RKO (cell line): ENCODE measurements at places on chromosomes 4 and X.

GRCh38 chrX:129748305-129748704, 9.5 kb downstream of the XPNPEP2 start:
- no peak for DNase-seq

GRCh38 chr4:40600850-40601249, 28.8 kb downstream of the RBM47 start:
- no peak for DNase-seq

DNA sequence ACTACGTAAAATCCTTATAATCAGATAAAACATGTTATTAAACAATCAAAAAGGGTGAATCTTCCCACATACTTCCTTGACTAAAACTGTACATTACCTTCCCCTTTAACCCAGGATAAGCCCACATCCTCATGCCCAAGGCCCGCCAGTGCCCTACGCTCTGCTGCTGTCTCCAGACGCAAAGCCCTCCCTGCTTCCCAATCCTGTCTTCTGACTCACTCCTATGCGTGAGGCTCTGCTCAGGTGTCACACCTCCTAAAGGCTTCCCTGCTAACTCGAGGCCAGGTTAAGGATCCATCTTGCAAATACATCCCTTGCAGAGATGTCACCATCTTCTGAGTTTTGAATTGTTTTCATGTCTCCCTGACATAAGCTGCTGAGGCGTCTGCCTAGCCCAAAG, 61.6 kb downstream of the STX18 start:
- no peak for DNase-seq

GRCh38 chr4:7447236-7447635, 12.5 kb upstream of the PSAPL1 start:
- DNase-seq: no peak

DNA sequence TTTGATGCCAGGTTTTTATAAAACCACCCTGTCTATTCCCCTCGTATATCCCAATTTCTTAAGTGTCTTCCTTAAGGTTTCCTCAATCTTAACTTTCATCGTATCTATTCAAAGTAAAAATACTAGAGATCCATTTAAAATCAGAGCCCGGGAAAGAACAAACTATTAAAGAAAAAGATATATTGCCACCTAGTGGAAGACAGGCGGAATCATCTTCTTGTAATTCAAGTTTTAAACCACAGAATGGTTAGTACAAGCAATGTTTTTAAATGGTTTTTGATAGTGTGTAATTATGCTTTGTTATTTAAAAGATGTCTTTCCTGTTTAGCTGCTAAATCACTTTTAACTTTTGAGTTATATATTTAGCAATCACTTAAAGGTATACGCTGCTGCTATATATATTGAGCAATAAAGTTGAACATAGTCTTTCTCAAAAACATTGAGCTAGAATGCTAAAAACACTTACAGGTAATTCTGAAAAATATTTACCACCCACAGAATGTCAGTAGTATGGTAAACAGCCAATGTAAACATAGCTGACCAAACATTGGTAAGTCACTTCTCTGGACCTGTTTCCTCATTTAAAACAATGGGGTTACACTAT, 18.2 kb downstream of the PRDM8 start:
- peak; percentile 89 for DNase-seq

GRCh38 chr4:55018978-55019377, 106.4 kb downstream of the KDR start:
- DNase-seq: no peak

- no peak for DNase-seq
Observed at GRCh38 chrX:27889878-27890277, 82.1 kb downstream of the MAGEB10 start.

DNA sequence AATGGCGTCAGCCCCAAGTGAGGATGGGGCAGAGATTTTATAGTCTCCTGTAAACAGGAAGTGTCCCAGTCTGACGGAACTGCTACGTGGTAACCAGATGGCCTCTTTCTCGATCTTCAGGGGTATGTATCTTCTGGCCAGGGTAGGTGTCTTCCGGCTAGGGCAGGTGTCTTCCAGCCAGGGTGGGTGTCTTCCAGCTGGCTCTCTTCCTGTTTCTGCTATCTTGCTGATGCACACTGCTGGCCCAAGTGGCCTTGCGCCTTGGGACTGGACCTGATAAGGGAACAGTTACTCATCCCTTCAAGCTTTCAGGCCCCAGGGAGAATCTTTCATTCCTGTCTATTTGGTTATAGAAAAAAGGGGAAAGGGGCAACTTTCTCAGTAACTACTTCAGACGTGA, 178.7 kb upstream of the MAGEE2 start:
- DNase-seq: no peak

DNA sequence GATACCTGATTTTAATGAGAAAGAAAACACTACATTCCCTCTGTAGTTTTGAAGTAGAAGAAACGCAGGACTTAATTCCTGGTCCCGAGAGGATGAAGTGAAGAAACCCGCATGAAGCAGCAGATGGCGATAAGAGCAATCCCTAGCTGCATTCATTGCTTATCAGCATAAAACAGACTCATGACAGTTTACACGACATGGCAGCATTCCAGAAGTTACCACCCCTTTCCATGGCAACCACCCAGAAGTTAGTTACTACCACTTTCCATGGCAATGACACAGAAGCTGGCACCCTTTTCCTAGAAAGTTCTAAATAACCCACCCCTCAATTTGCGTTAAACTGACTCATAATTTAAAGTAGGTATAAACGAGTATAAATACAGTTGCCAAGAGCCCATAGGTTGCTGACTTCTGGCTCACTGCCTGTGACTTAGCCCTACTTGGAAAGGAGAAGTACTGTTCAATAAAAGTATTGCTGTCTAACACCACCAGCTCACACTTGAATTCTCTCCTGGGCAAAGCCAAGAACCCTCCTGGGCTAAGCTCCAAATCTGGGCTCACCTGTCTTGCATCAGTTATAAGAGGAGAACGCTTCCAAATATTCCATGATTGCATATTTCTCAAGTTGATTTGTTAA, 5.5 kb upstream of the XAGE2 start:
- DNase-seq: peak; percentile 15

DNA sequence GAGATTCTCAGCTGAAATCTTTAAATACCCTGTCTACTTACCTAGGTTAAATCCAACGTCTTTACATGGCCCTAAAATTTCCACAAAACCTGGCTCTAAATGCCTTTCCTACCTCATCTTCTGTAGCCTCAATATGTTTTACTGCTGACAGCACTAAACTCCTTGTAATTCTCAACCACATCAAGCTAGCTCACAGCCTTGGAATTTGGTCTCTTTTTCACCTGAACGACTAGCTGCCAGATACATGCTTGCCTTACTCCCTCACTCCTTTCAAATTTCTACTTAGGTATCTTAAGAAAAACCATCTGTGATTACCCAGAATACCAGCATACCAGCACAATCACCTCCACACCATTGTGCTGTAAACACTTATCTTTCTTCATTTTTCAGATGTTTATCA, 635.6 kb upstream of the PCDH10 start:
- no peak for DNase-seq

DNA sequence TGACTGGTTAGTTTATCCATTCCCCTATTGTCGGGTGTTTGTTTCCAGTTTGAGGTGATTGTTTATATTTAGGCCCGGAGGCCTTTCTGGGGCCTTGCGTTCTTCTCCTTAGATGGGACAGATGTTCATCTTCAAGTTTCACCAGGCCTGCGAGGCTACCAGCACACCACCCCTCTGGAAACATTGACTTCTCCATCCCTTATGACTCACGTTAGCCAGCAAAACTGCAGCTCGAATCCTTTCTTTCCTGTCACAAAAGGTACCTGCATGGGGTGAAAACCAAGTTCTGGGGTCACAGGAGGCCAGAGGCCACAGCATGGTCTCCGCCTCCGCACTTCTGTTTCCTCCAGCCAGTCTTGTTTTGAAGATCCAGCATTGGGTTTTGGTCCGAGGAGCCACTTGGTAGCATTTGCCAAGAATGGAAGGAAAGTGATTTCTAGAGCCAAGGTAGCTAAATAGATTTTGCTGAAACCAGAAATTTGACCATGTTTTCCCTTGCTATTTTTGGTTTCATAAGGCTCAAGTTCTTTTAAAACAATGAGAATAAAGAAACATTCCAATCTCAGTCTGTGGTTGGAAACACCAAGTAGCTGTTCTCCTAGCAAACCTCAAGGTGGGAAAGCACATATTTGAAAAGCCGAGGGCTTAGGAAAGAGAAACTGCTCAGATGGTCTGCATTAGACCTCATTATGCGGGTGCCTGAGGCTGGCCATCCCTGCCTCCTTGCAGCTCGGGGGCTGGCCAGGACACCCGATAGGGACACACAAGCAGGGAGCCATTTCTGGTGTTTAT, 5.6 kb downstream of the NYX start:
- DNase-seq: no peak

- no peak for DNase-seq
Observed at GRCh38 chrX:37896511-37896890, 49.1 kb upstream of the DYNLT3 start.

GRCh38 chrX:115368876-115369275, 79.4 kb downstream of the LUZP4 start:
- DNase-seq: no peak

DNA sequence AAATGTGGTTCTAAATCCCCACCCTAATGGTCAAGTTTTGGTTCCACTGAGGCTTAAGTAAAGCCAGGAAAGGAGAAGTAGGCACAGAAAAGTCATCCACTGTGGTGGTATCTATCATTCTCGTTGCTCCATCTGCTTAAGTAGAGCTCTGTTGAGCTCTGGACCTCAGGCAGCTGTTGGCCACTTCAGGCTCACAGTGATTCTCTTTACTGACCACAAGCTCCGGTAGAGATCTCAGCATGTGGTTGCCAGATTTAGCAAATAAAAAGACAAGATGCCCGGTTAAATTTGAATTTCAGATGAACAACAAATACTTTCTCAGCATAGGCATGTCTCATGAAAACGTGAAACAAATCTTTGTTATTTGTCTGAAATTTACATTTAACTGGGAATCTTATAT, 132.3 kb upstream of the PTCHD1 start:
- DNase-seq: no peak

DNA sequence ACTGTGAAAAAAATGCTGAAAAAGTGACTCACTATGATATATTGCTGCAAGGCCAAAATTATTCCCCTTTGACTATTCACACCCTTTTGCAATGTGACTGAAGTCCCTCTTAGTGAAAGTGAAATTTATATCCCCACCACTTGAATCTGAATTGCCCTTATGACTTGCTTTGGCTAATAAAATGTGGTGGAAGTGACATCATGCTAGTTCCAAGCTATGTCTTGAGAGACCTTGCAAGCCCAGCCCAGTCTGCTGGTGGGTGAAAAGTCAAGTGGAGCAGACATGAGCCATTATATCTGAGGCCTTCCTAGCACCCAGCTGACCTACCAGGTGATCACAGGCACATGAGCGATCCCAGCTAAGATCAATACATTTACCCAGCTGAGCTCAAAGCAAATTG, 94.7 kb downstream of the LINC00632 start:
- no peak for DNase-seq

DNA sequence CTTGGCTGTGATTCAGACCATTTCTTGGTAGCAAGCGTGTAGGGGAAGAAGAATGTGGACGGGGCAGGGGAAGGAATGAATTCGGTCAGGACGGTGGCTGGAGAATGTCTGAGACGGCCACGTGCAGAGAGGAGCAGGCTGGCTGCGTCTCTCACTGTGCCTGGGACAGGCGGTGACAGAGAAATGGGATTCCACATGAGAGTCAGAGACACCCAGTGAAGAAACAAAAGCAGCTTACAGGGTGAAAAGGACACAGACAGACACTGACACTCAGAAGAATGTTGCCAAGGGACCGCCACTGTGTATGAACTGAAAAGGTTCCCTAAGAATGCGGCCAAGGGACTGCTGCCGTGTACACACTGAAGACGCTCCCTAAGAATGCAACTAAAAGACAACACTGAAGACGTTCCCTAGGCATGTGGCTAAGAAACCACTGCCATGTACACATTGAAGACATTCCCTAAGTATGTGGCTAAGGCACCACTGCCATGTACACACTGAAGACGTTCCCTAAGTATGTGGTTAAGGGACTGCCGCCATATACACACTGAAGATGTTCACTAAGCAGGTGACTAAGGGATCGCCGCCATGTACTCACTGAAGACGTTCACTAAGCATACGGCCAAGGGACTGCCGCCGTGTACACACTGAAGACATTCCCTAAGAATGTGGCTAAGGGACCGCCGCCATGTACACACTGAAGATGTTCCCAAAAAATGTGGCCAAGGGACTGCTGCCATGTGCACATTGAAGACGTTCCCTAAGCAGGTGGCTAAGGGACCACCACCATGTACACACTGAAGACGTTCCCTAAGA, 49.1 kb downstream of the DHRSX start:
- DNase-seq: peak; percentile 30

DNA sequence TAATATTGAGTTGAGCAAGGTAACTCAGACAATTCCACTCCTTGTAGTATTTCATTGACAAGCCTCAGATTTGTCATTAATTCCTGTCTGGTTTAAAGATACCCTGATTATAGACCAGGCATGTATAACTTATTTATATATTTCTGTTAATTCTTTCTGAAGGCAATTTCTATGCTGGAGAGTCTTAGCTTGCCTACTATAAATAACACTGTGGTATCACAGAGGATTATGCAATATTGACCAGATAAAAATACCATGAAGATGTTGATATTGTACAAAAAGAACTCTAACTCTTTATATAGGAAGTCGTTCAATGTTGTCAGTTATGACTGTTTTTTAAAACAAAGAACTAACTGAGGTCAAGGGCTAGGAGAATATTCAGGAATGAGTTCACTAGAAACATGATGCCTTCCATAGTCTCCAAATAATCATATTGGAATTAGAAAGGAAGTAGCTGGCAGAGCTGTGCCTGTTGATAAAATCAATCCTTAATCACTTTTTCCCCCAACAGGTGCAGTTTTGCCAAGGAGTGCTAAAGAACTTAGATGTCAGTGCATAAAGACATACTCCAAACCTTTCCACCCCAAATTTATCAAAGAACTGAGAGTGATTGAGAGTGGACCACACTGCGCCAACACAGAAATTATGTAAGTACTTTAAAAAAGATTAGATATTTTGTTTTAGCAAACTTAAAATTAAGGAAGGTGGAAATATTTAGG, 821 bp downstream of the CXCL8 start:
- DNase-seq: no peak

DNA sequence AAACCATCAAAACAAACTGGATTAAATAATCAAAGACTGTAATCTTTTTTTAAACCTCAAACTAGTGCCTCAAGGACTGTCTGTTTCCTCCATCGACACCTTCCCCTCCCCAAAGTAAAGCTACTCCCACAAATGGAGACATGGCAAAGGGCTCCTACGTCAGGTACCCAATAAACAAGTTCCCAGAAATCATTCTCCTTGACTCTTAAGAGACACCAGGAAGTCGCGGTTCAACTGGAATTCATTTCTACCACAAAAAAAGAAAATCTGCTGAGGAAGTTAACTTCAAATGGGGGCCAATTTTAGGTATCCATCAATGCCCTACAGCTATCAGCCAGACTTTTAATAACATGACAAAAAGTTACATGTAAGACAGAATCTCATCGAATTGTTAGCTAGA, 2.5 kb downstream of the RPS4X start:
- no peak for DNase-seq

GRCh38 chr4:93684571-93684970, 144.0 kb upstream of the ATOH1 start:
- DNase-seq: no peak

- DNase-seq: no peak
Observed at GRCh38 chr4:157792716-157793115, 380.1 kb downstream of the GASK1B start.

GRCh38 chr4:138977524-138977923, 38.1 kb upstream of the NOCT start:
- DNase-seq: no peak

GRCh38 chr4:35559559-35560365, 684.6 kb downstream of the ARAP2 start:
- peak; percentile 19 for DNase-seq

- no peak for DNase-seq
Observed at GRCh38 chr4:764405-765169, 59.0 kb downstream of the PCGF3 start.

GRCh38 chr4:180766944-180767729, 1476.1 kb upstream of the TENM3 start:
- no peak for DNase-seq
